ENCODE measurements at places on chromosomes 1 and 21. TPM values are rescaled to one million over a fixed set of nuclear protein-coding genes. Genes with fewer than 3 reads are reported as not detected.

NT5C1A gene
- total RNA-seq: 2.9 TPM

HMGCL gene
- 57.6 TPM for total RNA-seq

CTTNBP2NL gene
- total RNA-seq: 56.0 TPM

IQGAP3 gene
- 2.5 TPM for total RNA-seq

SPRR2B gene
- not detected for total RNA-seq

MROH9 gene
- not detected for total RNA-seq

- no peak for DNase-seq
Measured at GRCh38 chr1:240402326-240402725, 209.6 kb downstream of the GREM2 start.

GRCh38 chr1:237877631-237878030 is 13.1 kb downstream of the ZP4 start:
- no peak for DNase-seq

GRCh38 chr1:54018635-54019034 is 649 bp upstream of the LDLRAD1 start:
- DNase-seq: no peak

DNA sequence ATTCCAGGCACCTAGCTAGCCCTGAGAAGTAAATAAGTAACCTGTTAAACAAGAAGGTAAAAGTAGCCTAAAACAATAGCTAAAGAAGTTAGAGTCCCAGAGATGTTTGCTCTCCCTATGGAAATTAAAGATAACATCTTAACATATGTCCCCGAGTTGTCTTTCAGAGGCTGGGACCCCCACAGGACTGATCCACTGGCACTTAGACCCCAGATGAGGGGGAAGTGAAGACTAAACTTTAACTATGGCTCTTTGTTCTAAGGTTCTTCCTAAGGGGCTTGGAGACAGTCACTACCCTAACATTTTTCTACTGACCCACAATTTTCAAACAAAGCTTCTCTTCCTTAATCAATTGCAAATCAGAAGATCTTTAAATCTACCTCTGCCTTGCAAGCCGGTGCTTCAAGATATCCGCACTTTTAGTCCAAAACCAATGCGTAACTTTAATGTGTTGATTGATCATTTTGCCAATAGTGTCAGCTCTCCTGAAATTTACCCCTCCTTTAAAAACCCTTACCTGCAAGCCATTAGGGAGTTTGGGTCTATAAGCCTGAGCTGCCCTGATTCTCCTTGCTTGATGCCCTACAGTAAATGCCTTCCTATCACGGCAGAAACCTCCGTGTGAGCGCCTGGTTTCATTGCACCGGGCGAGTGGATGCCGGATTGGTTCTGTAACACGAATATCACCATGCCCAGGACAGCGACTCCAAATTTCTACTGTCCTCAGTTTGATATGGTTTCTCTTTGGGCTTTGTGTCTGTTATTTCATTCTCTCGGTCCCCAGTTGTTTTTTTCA is 404.4 kb downstream of the SIPA1L2 start:
- DNase-seq: no peak

DNA sequence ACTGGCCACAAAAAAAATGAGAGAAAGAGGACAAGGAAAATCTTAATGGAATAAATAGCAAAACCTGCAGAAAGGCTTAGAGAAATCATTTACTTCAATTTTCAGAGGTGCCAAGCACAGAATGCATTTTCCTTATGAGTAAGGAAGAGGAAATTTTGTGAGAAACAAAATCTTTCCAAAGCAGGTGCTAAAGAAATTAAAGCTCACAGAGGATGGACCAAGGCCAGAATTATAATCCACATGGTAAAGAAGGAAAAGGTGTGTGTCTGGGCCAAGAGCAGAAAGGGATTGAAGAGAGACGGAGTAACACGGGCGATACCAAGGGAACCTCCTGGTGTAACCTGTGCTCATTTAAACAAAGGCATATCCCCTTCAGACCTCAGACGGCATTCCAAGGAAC is 340.0 kb upstream of the NFIA start:
- DNase-seq: no peak

DNA sequence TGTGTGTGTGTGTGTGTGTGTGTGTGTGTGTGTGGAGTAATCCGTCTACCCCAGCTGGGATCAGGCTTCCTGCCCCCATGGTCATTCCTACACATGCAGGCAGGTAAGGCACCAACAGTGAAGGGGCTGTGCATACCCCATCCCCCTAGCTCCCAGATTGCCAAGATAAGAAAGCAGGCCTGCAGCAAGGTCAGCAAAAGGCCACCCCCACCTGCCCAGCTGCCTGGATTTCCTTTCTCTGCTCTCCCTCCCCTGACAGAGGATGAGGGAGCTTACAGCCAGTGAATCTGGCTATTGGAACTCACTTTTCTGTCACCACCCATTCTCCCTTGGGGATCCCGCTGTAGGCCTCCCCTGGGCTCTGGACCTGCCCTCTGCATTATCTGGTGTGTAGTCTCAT is 7.9 kb downstream of the ALX3 start:
- DNase-seq: no peak

Measured in mucosa of gallbladder (tissue), 1 donor.